ENCODE measurements at places on chromosomes 1 and 21.

DNA sequence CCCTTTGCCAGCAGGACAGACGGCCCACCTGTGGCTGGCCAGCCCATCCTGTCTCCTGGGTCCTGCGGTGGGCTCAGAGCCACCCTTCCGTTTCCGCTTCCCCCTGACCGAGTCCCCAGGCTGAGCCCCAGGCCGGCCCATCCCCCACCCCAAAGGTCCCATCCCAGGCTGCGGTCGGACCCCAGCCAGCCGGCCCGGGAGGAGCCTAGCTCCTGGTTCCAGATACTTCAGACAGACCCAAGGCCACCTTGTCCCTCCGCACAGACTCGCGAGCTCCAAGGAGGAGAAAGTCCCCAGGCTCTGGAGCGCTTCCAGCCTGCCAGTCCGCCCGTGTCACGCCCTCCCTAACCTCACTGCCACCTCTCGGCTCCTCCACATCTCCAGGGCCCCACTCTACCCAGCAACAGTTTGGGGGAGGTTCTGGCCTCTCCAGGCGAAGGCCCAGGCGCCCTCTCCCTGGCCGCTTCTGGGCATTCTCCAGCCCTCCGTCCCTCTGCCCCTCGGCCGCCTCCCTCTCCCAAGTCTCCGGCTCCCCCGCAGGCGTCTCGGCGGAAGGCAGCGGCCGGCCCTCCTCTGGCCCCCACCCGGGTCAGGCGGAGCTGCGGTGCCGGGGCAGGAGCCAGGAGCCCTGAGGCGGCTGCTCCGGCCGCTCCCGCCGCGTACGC, 835 bp downstream of the LRRN2 start:
- DNase-seq, result peak; percentile 36

GRCh38 chr1:153939476-153939875, 7.0 kb downstream of the DENND4B start:
- DNase-seq, result no peak

GRCh38 chr1:187921426-187921825, 1092.7 kb downstream of the PLA2G4A start:
- DNase-seq, result no peak

GRCh38 chr1:104636581-104636980, 886.9 kb downstream of the AMY1C start:
- DNase-seq, result no peak

DNA sequence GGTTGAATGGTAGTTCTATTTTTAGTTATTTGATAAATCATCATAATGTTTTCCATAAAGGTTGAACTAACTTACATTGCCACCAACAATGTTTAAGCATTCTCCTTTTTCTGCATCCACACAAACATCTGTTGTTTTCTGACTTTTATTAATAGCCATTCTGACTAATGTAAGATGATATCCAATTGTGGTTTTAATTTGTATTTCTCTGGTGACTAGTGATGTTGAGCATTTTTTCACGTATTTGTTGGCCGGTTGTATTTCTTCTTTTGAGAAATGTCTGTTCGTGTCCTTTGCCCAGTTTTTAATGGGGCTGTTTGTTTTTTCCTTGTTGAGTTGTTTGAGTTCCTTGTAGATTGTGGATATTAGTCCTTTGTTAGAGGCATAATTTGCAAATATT, 24.6 kb upstream of the SLC35F3 start:
- no peak for DNase-seq

DNA sequence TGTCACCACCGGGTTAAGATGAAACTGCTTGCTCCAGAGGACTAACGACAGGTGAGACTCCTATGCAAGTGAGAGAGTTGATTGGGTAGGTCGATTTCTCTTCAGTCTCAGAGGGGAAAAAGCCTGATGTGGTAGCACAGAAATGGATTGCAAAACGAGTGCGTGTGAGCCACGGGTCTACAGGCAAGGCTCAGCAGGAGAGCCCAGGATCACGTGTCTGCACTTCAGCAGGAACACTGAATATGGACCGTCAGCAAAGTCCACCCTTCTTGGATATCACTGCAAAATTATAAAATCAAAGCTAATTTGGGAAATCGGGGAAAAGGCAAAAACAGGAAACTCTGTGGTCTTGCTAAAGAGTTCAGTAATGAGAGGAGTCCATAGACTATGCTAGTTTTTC, 107.7 kb upstream of the ZNF648 start:
- no peak for DNase-seq

DNA sequence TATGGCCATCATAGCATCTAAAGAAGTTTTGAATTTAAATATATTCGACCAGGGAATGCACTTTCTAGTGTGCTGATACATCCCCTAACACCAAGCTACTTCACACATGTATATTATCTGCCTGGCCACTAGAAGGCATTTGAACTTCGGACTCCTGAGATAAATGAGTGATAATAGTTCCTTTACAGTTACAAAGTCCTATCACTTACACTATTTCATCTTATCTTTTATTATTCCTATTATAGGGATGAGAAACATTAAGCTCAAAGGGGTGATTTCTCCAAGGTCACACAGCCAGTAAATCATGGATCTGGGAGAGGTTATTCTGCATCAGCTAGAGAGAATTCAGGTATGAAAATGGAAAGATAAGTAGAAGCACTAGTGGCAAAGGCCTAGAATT, 40.3 kb downstream of the GPATCH2 start:
- no peak for DNase-seq

DNA sequence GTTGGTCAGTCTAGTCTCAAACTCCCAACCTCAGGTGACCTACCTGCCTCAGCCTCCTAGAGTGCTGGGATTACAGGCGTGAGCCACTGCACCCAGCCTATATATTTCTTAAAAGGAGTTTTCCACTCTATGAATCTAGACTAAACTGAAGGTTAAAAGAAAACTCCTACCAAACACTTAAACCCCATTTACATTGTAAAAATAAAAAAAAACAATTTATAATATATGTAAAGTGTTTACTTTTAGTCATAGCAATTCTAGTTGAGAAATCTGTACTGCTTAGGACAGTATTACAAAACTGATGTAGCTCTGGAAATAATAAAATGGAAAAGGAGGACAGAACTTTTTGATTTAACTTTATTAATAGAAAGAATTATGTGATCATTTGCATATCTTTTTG, 9.5 kb downstream of the ASB17 start:
- no peak for DNase-seq

DNA sequence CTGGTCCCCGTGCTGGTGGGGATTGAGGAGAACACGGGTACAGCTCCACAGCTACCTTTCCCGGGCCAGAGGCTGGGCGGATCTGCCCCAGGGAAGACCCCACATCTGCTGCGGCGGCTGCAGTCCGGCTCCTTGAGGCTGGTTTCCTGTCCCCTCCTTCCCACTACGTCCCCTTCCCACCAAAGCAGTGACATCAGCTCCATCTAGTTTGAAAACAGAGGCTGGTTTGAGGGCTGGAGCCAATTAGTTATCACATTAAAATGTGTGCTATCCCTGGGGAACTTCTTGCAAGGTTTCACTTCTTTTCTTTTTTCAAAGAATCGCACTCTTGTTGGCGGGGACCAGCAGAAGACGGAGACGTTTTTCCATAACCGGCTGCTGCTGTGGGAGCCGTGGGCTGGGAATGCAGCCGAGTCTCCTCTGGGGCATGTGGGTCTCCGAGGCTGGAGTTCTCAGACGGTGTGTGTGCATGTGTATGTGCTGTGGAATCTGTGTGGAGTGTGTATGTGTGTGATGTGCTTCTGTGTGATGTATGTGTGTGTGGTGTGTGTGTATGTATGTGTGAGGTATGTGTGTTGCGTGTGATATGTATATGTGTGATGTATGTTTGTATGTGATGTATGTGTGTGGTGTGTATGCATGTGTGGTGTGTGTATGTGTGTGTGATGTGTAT, 8.9 kb upstream of the PCBP3 start:
- DNase-seq, result no peak

GRCh38 chr1:22176258-22176657, 33.4 kb upstream of the WNT4 start:
- DNase-seq, result no peak

DNA sequence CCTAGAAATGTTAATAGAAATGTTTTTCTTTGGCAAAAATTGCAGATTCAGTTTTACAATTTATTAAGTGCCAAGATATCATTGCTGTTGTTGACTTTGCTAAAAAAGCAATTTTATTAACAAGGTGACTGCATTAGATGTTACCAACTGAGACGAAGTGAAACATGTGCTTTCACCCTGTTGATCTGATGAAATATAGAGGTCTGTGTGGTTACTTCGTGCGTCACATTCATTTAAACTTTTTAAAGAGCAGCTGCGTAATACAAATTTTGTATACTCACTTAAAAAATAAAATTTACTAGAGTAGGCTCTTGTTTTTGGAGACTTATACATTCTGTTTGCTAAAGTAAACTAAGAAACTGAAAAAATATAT, 465.7 kb downstream of the USP25 start:
- DNase-seq, result no peak

GRCh38 chr1:207883660-207884250, 27.2 kb downstream of the CD34 start:
- DNase-seq, result no peak

DNA sequence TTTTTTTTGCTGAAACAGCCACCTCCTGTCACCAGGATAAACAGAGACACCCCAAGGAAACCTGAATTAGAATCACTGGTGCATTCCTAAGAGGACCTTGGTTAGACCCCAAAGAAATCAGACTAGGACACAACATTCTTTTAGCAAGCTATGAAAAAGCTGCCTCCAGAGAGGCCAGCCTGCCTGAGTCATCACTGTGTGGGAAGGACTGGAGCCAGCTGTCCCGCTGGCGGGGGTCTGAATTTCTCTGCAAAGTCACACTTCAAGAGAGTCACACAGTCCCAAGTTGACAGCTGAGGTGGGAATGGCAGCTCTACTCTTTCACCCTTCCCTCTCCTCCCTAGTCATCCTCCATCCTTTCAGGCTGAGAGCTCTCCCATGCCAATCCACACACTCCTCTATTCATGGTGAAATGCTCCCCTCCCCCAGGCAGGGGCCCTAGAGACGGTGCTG, 405.0 kb upstream of the POU3F1 start:
- DNase-seq, result no peak

- DNase-seq, result no peak
Measured at GRCh38 chr21:44475266-44475845, 20.0 kb downstream of the LRRC3 start.

GRCh38 chr21:33947451-33948095, 32.0 kb upstream of the ATP5PO start:
- DNase-seq, result peak; percentile 93

DNA sequence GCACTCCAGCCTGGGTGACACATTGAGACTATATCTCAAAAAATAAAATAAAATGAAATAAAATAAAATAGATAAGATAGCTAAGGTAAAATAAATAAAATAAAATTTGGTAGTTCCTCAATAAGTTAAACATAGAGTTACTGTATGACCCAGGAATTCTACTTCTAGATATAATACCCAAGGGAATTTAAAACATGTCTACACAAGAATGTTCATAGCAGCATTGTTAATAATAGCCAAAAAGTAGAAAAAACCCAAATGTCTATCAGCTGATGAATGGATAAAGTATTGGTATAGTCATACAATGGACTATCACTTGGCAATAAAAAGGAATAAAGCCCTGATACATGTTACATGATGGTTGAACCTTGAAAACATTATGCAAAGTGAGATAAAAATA, 47.8 kb downstream of the CEP350 start:
- DNase-seq, result no peak

GRCh38 chr1:54247863-54248515, 48.0 kb downstream of the MRPL37 start:
- no peak for DNase-seq

DNA sequence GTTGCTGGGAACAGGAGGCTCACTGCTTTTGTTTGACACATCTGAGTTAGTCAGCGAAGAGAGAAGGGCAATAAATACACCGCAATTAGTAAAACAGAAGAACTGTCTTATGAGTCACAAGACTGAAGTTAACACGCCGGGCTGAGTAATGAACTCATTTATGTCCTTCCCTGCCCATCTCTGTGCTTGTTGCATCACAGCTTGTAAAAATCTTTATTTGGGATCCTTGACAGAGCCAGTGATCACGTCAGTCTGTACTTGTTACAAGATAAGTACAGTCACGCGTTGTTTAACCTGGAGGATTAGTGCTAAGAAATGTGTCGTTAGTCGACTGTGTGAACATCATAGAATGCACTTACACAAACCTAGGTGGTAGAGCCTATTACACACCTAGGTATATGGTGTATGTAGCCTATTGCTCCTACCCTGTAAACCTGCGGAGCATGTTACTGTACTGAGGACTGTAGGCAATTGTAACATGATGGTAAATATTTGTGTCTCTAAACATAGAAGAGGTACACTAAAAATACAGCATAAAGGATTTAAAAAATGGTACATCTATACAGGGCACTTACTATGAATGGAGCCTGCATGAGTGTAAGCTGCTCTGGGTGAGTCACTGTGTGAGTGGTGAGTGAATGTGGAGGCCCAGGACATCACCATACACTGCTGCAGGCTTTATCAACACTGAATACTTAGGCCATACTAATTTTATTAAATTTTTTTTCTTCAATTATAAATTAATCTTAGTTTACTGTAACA, 272.2 kb downstream of the TNR start:
- no peak for DNase-seq

- DNase-seq, result no peak
Measured at GRCh38 chr1:176752505-176752904, 289.5 kb downstream of the PAPPA2 start.

DNA sequence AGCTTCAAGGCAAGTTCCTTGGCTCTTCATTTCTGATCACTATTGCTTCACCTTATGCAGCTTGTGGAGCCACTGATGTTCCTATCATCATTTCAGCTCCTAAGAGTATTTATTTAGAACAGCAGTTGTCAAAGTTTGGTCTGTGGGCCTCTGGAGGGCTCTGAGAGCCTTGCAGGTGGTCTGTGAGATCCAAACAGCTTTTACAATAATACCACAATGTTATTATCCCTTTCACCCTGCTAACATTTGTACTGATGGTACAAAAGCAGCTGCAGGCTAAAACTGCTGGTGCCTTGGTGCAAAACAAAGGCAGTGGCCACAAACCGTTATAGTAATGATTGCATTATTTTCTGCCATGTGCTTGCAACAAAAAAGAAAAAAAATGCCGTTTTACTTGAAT, 33.8 kb downstream of the PATJ start:
- DNase-seq, result no peak

DNA sequence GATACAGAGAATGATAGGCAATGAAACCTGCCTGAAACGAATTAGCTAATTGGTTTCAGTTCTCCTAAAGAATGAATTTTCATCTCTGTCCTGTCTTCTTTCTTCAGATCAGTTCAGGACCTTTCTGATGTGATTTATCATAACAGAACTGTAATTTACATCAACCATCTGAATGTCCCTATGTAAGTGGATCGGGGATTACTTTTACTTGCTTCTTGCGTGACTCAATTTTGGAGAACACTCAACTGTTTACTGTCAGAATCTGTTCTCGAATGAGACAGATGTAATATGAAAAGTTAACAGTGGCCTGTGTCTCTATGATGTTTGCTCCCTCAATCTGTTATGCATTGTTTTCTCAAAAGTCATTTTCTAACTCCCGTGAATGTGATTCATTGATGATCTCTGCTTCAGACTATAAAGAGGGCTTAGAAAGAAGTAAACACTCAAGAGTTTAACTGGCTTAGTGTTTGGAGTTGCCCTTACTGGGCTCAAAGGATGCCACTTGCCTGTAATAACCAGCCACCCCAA, 111.0 kb downstream of the GABPA start:
- no peak for DNase-seq

- no peak for DNase-seq
Measured at GRCh38 chr1:86887479-86888162, 26.3 kb downstream of the SELENOF start.

GRCh38 chr1:175192630-175193526, at the start of gene KIAA0040:
TSS of gene KIAA0040 (minus strand) at chr1:175192776. CDS start at chr1:175161013, 31,763 bp downstream.
- peak; percentile 62 for DNase-seq
